H1 (cell line): ENCODE measurements at places on chromosomes 5 and 9. TPM values are rescaled to one million over a fixed set of nuclear protein-coding genes. Genes with fewer than 3 reads are reported as not detected.

The TMC1 gene
- 0.82 and 0.95 TPM in 2 replicates for total RNA-seq

- H3K27ac ChIP-seq, result no peak overlapping the region; the same call in 1 of the 2 replicates
- no peak overlapping the region for H3K4me3 ChIP-seq
- H3K4me1 ChIP-seq, result no peaks in the 10 kb centered on the region
- no peaks in the 10 kb centered on the region for H3K27me3 ChIP-seq
- no peak for DNase-seq
Observed at GRCh38 chr9:116792271-116792670, 105.2 kb downstream of the TRIM32 start.

DNA sequence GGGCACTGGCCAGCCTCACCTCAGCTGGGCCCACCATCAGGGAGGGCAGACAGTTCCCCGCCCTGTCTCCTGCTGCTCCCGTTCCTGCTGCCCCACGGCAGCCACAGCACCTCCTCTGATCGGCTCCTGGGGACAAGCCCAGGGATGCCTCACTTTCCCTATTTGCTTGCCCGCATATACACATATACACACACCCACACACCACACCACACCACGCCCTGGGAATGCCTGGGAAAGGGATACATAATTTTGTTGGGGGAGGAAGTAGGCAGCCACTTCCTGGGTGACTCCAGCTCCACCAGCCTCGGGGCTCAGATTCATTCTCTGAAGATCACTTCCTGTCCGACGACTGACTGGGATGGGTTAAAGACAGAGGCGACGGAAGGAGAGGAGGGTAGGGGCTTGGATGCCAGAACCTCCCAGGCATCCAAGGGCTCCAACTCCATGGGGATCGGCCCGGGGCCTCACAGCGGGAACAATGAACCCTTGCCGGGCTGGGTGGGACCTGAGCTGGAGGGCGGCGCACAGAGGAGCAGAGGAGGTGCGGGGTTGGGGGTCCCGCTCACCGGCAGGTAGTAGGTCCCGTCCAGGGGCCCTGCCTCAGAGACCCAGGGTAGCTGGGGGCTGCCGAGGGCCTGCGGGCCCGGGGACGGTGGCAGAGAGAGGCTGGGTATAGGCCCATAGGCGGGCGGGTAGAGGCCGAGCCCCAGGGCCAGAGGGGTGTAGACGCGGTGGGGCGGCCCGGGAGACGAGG, 2.0 kb upstream of the MZB1 start:
- peaks cover 22% of the 10 kb centered on the region; the same call in 1 of the 2 replicates for H3K27me3 ChIP-seq
- H3K27ac ChIP-seq, result no peak overlapping the region
- peak overlapping the region; percentile 42; the same call in 1 of the 2 replicates for H3K4me3 ChIP-seq
- peak; percentile 70 for DNase-seq
- H3K4me1 ChIP-seq, result peaks cover 41% of the 10 kb centered on the region

GRCh38 chr5:79396265-79396664, 117.7 kb downstream of the HOMER1 start:
- no peaks in the 10 kb centered on the region for H3K27me3 ChIP-seq
- no peak overlapping the region for H3K4me3 ChIP-seq
- no peak overlapping the region for H3K27ac ChIP-seq
- no peaks in the 10 kb centered on the region; the same call in 1 of the 2 replicates for H3K36me3 ChIP-seq

- H3K27ac ChIP-seq, result no peak overlapping the region
- DNase-seq, result no peak
- H3K36me3 ChIP-seq, result no peaks in the 10 kb centered on the region
- H3K27me3 ChIP-seq, result no peaks in the 10 kb centered on the region
- no peak overlapping the region for H3K4me3 ChIP-seq
Observed at GRCh38 chr9:119938871-119939270, 569.6 kb upstream of the BRINP1 start.

DNA sequence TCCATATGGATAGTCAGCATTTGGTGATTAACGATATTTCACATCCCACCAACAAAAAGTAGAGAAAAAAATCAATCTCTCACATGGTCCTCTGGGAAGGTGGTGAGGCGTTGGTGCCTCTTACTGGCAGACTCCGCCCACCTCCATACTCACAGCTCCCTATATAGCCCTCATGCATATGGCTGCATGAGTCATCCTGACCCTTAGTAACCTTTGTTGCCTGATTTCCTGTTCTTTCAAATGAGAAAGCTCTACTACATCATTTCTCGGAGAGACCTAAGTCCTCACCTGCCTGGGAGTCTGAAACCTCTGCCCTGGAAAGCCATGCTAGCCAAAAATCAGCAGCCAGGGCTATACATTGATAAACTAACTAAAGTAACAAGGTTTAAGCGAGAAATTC, 33.3 kb upstream of the ABCA1 start:
- no peaks in the 10 kb centered on the region for H3K36me3 ChIP-seq
- H3K27ac ChIP-seq, result no peak overlapping the region
- DNase-seq, result peak; percentile 38
- peak overlapping the region; percentile 2; the same call in 1 of the 2 replicates for H3K4me3 ChIP-seq
- peaks cover 7% of the 10 kb centered on the region; the same call in 1 of the 2 replicates for H3K4me1 ChIP-seq

- H3K4me3 ChIP-seq, result no peak overlapping the region
- H3K4me1 ChIP-seq, result no peaks in the 10 kb centered on the region
- no peak for DNase-seq
- no peaks in the 10 kb centered on the region for H3K27me3 ChIP-seq
- H3K36me3 ChIP-seq, result no peaks in the 10 kb centered on the region
Observed at GRCh38 chr5:98268162-98268860, 505.2 kb upstream of the RGMB start.

The EPB41L4A gene
- 4.6 and 6.1 TPM in 2 replicates for total RNA-seq

DNA sequence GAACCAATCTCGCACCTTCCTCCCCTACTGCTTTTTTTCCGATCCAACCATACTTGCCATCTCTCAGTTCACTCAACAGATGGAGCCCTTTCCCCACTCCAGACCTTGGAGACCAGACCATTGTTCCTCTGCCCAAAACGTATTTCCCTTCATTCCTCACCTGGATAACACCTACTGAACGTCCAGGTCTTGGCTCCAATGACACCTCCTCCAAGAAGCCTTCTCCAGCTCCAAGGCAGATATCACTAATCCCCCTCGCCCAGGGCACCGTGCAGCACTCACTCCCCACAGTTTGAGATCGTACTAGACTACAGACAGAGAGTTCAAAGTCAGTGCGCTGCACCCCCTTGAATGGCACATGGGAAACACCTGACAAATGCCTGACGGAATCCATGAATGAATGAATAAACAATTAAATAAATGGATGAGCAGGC, 47.1 kb upstream of the AKNA start:
- no peaks in the 10 kb centered on the region for H3K27me3 ChIP-seq
- no peaks in the 10 kb centered on the region for H3K36me3 ChIP-seq
- no peak overlapping the region for H3K27ac ChIP-seq
- H3K4me3 ChIP-seq, result no peak overlapping the region
- no peaks in the 10 kb centered on the region; the same call in 1 of the 2 replicates for H3K4me1 ChIP-seq

The SPATA31E1 gene
- total RNA-seq, result 0.09 TPM in 1 of 2 replicates, not detected in the other

- no peaks in the 10 kb centered on the region for H3K36me3 ChIP-seq
- H3K27me3 ChIP-seq, result no peaks in the 10 kb centered on the region
- no peak overlapping the region for H3K27ac ChIP-seq
- no peaks in the 10 kb centered on the region for H3K4me1 ChIP-seq
- no peak overlapping the region for H3K4me3 ChIP-seq
Observed at GRCh38 chr5:59831326-59832010, 62.1 kb downstream of the PDE4D start.

DNA sequence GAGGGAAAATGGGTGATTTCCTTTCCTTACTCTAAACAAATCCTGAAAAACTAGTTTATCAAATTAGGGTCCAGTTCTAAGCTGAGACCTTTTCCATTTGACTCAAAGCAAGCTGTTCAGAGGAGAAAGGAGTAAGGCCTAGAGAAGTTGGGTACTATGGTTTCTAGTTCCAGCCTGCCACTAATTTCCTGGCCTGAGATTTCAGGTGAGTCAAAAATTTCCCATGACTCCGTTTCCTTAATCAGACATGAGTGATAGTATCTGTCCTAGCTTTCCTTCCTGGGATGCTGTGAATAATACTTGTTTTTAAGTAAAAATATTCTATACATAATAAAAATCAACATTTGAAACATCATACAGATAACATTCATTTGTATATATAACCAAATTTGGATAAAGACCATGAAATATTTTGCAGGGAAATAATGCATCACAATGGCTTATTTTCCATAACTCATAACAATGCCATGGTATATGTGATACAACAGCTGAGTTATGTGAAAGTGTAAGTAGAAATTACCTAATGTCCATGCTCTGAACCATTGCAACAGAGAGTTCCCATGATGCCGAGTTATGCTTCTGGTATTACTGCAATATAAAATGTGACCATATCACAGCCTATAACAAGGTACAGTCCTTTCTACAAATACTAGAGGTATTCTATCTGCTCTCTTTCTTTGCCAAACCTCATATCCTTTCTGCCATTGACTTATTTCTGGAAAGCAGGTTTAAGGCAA, 142.7 kb downstream of the MLLT3 start:
- no peaks in the 10 kb centered on the region for H3K36me3 ChIP-seq
- DNase-seq, result no peak

The PAIP1 gene
- total RNA-seq, result 80.5 and 89.5 TPM in 2 replicates

The ZDHHC11B gene
- total RNA-seq, result 1.9 and 2.5 TPM in 2 replicates

GRCh38 chr9:69463497-69464068, 138.6 kb downstream of the ENTREP1 start:
- H3K27ac ChIP-seq, result no peak overlapping the region
- H3K4me3 ChIP-seq, result no peak overlapping the region
- H3K4me1 ChIP-seq, result no peaks in the 10 kb centered on the region
- no peaks in the 10 kb centered on the region for H3K36me3 ChIP-seq

DNA sequence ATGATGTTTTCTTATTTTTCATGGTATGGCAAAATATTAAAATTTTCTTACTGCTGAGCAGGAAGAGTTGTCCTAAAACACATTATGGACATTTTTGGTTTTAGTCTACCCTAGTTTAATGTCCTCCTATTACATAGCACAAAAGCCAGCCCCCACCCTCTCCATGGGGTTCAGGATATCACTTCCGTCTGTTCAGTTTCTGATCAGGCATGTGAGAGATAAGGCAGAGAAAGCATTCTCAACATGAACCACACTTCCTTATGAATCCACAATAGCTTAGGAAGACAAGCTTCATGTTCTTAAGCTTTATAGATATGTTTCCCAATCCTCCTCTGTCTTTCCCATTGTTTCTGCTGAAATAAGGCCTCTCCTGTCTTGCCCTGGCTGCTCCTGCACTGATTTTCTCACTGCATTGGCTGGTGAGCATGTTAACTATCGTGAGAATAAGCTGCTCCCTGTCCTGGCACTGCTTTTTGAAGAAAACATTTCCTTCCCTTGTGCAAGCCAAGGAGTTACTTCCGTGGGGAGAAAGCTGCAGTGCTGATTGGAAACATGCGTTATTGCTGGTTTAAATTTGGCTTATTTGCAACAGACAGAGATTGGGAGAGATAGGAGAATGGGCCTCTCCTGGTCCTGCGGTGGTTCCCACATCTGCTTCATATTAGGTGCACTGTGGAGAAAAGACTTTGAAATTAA, 260.3 kb upstream of the RPS23 start:
- H3K4me1 ChIP-seq, result no peaks in the 10 kb centered on the region
- H3K36me3 ChIP-seq, result peaks cover 2% of the 10 kb centered on the region
- H3K4me3 ChIP-seq, result no peak overlapping the region
- DNase-seq, result no peak
- no peak overlapping the region for H3K27ac ChIP-seq
- no peaks in the 10 kb centered on the region for H3K27me3 ChIP-seq

GRCh38 chr5:14190194-14191164, 47.3 kb downstream of the TRIO start:
- no peak for DNase-seq
- H3K27ac ChIP-seq, result no peak overlapping the region
- H3K4me3 ChIP-seq, result no peak overlapping the region

GRCh38 chr9:12748016-12748415, 26.8 kb upstream of the LURAP1L start:
- no peaks in the 10 kb centered on the region for H3K4me1 ChIP-seq
- no peaks in the 10 kb centered on the region for H3K27me3 ChIP-seq
- no peak overlapping the region for H3K27ac ChIP-seq
- H3K4me3 ChIP-seq, result no peak overlapping the region
- no peak for DNase-seq
- H3K36me3 ChIP-seq, result no peaks in the 10 kb centered on the region

DNA sequence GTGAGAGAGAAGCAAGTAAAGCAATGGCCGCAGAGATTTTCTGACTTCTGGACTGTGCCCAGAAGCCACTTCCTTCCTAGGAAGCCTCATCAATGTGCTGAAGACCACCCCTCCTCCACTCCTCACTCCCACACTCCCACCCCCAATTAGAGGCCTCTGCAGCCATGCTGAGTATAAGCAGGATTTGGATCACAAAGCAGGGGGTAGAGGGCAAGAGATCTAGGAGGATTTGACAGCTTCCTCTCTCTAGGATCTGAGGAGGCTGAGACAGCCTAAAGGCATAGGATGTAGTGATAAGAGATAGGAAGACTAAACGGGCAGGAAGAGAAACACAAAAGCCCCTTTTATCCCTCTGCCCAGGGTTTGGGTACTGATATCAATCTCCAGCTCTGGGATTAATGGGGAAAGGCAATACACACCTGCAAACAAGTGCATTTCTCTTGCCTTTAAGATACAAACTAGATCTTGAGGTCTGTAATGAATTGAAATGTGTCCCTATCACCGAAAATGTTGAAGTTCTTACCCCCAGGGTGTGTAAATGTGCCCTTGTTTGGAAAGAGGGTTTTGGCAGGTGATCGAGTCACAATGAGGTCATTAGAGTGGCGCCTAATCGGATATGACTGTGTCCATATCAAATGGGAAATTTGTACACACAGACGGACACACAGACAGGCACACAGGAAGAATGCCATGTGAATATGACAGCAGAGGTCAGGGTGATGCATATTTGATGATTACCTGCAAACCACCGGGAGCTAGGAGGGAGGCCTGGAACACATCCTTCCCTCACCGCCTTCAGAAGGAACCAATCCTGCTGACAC, 28.5 kb downstream of the KCNV2 start:
- peak overlapping the region; percentile 32; the same call in 1 of the 2 replicates for H3K27ac ChIP-seq
- no peaks in the 10 kb centered on the region for H3K4me1 ChIP-seq
- no peaks in the 10 kb centered on the region for H3K27me3 ChIP-seq
- H3K4me3 ChIP-seq, result no peak overlapping the region
- DNase-seq, result no peak

DNA sequence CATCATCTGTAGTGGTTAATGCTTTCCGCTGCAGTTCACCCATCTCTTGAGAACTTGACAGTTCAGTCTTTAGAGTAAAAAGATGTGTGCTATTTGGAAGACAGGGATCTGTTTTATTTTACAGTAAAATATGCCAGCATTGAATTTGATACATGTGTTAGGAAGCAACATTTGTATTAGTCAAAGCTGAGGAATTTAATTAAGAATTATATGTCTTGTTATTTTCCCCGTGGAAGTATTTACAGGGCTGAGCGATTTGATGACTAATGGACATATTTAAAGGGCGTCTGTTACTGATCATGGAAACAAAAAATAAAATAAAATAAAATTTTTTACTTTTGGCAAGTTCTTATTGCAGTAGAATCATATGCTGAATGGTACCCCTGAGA, 101.3 kb downstream of the PAM start:
- no peak overlapping the region for H3K27ac ChIP-seq
- no peak overlapping the region for H3K4me3 ChIP-seq
- no peaks in the 10 kb centered on the region for H3K4me1 ChIP-seq

- DNase-seq, result no peak
- H3K27me3 ChIP-seq, result no peaks in the 10 kb centered on the region
- no peak overlapping the region for H3K4me3 ChIP-seq
- no peak overlapping the region for H3K27ac ChIP-seq
- no peaks in the 10 kb centered on the region for H3K4me1 ChIP-seq
- no peaks in the 10 kb centered on the region for H3K36me3 ChIP-seq
Observed at GRCh38 chr5:90097082-90097477, 312.5 kb downstream of the CETN3 start.
